Liver (tissue), 10 donors: ENCODE measurements at places on chromosomes 13 and 19.

DNA sequence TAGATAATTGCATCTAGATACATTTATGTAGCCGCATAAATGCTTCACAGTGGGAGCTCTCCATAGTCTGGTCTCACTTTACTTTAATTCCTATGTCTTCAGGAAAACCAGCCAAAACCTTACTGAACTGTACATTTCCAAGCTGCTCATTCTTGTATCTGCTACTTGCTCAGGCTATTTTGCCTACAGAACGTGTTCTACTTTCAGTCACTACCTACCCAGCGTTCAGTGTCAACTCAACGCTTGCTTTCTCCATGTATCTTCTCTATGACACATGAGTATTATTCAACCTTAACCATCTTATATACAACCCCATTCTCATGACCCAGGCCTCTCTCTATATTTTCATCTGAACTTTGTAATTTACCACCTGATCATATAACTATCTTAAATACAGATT is 101.9 kb downstream of the KLF12 start:
- no peak for DNase-seq

DNA sequence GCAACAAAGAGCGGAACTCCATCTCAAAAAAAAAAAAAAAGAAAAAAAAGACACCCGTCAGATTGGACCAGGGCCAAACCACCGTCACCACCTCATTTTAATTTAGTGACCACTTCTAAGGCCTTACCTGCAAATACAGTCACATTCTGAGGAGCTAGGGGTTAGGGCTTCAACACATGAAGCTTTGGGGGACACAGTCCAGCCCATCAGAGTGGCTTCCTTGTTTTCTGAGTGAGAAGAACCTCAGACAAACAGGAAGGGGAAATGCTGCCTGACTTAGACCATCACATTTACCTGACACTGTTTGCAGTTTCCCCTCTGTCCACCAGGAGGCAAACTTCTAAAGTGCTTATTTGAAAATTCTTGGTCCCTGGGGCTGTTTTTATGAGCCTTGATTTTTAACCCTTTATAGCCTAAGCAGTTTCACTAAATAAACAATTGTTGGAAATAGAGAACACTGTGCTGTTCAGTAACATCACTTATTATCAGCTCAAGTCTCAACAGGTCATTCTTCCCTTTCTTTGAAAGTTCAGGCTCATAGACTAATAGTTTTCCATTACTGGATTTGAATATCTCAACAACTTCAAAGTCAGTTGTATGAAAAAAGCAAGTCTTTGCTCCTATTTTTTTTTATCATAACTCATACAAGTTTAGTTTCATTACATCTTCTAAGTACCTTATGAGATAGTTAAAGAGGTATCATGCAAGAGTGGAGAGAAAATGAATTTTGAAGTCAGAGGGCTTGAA is 74.9 kb upstream of the WASF3 start:
- DNase-seq = peak; percentile 57

DNA sequence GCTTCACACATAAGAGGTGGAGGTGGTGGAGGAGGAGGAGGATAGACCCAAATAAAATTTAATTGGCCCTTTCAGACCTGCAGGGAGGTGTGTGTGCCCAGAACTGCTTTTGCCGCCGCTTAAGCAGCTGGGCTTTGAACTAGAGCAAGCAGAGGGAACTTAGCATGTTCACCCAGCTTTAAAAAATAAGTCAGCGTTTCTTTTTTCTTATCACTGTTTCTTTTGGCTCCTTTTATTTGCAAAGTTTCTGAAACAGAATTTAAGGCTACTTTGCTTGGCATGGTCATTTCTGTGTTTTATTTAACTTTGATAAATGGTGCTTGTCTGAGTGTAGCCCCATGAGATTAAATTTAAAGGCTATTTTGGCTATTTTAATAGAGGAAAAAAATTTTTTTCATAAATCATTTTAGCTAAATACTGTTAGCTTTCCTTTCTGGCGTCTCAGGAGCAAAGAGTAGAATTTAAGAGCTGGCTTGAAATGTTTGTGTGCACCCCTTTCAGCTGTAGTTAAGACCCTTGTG is 43.3 kb upstream of the RNF113B start:
- DNase-seq = no peak

- no peak for DNase-seq
Measured at GRCh38 chr13:41941174-41941573, 19.7 kb downstream of the VWA8 start.

DNA sequence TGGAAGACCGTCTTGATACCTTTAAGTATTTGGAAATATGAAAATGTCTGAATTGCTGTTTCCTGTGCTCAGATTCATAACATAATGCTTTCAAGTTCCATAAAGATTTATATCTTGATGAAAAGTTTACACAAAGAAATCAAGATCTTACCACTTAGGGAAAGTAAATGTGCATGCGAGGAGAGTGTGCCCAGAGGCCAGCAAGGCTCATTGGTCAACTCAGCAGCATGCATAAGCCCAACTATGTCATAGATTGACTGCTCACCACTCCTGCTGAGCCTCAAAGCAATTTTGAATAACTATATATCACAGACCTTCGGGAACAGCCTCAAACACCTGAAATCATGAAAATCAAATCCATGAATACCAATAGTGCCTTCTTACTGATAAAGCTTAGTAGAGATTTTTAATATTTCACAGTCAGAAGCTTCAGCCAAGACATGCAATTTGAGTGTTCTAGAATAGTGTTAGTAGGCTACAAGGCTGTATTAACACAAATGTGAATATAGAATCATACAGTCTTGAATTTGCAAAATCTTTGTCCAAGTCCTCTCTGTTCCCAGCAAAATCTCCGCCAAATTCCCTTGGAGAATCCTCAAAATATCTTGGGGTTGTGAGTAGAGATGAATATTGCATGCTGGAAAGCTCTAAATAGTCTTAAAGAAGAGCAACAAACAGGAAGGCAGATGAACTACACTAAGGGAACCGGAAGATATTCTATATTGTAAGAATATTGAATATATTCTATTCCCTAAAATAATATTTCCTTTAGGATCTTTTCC is 124.1 kb downstream of the DCLK1 start:
- no peak for DNase-seq

GRCh38 chr19:9018163-9018875 is 8.1 kb upstream of the MUC16 start:
- DNase-seq = no peak

- no peak for DNase-seq
Measured at GRCh38 chr13:38395497-38395788, 45.8 kb downstream of the UFM1 start.

DNA sequence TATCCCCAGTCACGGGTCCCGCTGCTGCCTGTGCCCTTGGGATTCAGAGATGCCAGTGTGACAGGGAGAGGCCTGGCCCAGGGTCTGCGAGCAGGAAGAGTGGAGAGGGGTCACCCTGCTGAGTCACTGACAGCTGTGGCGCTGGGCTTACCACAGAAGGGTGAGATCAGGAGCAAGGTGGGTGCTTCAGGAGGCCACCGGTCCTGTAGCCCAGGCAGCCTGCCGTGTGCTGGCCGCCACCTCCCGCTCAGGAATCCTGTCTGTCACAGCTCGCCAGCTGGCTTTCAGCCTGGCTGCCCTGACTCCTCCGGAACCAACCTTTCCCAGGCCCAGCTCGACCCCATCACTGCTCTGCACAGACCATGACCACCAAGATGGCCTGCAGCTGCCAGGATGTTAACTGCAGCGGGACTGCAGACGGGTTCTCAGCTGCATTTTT is 25.3 kb downstream of the NAXD start:
- DNase-seq = no peak

- DNase-seq = no peak
Measured at GRCh38 chr19:869245-870177, 10.0 kb downstream of the CFD start.

DNA sequence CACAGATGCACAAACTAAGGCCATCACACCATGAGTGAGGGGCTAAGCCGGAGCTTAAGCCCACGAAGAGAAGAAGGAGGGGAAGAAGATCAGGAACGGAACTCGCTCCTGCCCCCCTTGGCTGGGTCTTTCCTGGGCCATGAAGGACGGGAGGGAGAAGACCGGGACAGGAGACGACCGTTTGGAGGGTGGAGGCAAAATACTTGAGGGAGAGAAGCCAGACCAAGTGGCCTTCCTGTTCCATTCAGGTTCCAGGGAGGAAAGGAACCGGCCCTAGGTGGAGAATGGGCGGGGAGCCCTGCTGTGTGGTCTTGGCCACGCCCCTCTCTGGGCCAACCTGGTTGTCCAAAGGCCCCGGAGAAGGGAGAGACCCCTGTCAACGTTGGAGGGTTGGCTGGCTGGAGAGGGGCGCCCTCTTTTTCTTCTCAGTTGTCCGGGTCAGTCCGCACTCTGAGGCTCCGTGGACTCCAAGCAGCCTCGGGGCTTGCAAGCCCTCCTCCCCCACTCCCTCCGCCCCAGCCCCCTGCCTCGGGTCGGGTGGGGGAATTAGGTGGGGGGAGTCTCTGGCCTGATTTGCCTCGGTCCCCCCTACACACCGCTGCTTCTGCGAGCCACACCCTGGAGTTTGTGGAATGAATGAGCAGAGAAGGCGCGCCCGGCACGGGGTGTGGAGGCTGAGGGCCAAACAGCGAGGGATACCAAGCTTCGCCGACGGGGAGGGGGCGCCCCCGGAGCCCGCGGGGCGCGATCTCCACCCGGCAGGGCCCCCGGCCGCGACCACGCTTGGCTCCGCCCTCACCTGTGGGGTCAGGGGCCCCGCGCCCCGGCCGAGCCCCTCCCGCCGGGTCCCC is 757 bp downstream of the FBN3 start:
- no peak for DNase-seq

DNA sequence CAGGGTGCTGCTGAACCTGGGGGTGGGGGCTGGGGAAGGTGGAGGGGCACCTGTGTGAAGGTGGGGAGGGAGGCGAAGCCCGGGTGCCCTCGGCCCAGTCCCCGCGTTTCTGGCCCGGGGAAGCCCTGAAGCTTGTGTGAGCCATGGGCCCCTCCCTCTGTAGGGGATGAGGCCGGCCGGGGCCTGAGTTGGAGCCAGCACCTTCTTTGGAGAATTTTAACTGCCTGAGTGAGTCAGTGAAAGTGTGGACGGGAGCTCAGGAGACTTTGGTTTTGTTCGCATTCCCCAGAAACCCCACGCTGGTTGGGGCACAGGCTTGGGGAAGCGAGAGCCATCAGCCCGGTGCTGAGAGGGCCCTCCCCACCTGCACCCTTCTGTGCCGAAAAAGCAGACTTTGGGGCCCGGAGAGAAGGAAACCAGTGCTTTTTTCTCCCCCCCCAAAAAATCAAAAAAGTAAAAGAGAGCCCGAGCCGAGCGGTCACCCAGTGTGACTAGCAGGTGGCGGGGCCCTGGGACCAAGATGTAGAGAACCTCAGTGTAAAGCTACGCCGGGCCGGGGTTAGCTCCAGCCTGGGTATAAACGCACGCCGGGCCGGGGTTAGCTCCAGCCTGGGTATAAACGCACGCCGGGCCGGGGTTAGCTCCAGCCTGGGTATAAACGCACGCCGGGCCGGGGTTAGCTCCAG is 45.1 kb downstream of the TMEM255B start:
- DNase-seq = no peak

GRCh38 chr19:44658069-44658733 is 13.1 kb upstream of the CEACAM19 start:
- no peak for DNase-seq

DNA sequence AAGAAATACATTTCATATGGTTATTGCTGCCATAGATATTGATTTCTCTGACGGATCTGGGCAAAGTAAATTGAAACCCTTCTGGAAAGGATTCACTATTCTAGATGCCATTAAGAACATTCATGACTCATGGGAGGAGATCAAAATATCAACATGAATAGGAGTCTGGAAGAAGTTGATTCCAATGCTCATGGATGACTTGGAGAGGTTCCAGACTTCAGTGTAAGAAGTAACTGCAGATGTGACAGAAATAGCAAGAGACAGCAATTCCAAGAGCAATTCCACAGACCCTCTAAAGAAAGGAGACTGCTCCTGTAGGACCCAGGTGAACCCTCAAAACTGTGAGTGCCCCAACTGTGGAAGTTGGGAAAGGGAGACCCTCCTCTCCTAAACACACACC is 30.9 kb upstream of the KCTD12 start:
- DNase-seq = no peak

- DNase-seq = no peak
Measured at GRCh38 chr13:99065235-99066015, 87.6 kb upstream of the DOCK9 start.

GRCh38 chr19:1069009-1069779 is 2.2 kb downstream of the ARHGAP45 start:
- no peak for DNase-seq

DNA sequence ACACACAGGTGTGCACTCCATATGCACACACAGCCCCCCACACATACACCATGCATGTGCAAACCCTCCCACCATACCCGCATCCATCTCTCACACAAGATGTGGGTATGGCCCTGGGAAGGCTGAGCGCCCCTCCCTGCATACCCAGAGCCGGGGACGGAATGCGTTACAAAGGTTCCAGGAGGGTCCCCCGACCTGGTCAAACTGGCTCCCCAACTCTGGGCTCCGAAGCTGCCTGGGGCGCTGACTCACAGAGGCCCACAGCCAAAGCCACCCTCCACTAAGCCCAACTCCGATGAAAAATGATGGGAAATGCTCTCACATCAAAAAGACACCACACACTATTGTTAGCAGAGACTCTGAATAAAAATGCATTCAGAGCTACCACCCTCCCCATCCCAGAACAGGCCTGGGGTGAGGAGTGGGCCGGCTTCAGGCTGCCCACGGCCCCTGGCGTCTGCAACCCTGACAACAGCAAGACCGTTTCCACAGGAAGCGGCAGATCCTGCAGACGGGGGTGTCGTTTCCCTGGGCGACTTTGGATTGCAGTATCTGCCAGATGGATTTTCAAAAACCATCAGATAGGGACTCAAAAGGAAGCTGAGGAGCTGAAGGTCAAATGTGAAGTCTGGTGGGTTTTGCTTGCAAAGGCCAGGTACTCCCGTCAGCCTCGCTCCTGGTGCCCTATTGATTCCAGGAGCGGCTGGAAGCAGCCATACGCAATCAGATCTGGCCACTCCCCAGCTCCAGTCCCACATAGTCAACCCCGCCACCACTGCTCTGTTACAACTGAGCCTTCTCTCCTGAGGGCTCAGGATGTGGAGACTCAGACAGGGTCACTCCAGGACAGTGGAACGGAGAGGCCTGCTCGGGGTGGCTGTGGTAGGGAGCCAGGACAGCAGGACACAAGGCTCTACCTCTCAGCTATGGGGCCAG is 14.3 kb downstream of the PEPD start:
- DNase-seq = no peak

DNA sequence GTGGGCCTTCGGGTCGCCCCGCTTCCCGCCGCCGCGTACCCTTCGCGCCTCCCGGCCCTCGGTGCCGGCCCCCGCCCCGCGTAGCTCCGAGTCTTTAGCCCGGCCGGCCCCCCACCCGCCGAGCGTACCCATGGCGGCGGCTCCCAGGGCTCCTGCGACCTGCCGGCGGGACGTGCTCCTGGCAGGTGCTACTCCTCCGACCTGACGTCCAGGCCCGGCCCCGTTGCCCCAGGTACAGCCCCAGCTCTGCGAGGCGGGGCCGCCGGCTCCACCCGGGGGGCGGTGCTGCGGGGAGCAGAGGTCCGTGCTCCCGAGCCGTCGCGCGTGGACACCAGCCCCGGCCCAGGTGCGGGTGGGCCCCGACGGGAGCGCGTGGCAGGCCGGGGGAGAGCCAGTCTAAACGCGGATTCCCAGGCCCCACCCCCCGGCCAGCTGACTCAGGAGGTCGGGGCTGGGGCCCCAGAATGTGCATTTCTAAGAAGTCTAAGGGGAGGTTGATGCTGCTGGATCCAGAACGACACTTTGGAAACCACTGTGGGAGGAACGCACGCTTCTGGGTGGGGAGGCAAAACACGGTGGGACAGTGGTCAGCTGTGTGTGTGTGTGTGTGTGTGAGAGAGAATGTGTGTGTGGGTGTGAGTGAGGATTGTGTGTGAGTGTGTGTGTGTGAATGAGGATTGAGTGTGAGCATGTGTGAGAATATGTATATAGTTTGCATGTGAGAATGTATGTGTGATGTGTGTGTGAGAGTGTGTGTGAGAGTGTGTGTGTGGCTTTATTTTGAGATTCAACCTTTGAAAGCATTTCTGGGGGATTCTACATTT is at the start of gene SLC15A1:
TSS of gene SLC15A1 (minus strand) at position 206 of the 824 bp plus-strand sequence. CDS start at position 132, 74 bp downstream.
- no peak for DNase-seq
